ENCODE measurements at places on chromosomes 7 and 10. TPM values are rescaled to one million over a fixed set of nuclear protein-coding genes. Genes with fewer than 3 reads are reported as not detected.

- no peak for DNase-seq
Observed at GRCh38 chr10:73791871-73792400, 6.5 kb downstream of the ZSWIM8 start.

DNA sequence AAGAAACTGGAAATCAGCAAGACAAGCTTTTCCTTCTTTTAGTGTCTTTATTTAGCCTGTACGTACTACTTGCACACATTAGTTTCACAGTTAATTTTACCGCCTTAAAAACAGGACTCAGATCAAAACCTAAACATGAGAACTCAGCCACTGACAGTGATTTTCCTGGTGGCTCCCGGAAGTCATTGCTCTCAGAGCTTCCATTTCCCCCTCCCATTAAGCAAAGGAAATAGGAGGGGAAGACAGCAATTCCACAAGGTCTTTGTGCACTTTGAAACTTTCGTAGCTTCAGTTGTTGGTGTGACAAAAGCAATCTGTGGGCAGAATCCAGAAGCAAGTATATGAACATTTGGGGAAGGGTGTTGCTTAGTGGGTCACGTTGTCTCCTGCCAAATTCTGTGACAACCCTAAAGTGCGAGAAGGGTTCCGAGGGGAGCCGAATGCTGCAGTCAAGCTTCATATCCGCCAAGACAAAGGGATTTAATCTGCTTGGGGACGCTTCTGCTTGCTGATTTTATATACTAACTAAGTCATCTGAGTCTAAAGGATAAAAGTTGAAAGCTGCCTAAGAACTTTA, 30.4 kb downstream of the FAM53B start:
- no peak for DNase-seq

GRCh38 chr7:65397730-65398142, 24.1 kb downstream of the ZNF92 start:
- DNase-seq: no peak

CYP3A4 gene
- polyA plus RNA-seq: not detected

CFAP58 gene
- 0.58 TPM for polyA plus RNA-seq

All from heart right ventricle (tissue), 16 donors.